ENCODE measurements at places on chromosomes 2 and 18.

GRCh38 chr2:46269001-46269400, 28.2 kb upstream of the EPAS1 start:
- no peak for DNase-seq

DNA sequence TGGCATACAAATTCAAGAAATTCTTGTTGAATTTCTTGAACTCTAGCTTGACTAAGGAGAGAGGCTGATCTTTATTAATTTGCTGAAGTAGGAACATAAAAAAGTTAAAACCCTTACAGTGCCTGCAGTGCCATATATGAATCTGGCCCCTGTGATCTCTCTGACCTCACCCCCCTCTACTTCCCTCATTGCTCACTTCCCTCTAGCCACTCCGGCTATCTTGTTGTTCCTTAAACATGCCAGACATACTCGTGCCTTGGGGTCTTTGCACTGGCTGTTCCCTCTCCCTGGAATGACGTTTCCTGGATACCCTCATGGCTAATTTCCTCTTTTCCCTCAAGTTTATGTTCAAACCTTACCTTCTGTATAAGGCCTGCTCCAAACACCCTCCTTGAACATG, 246.3 kb upstream of the SIX2 start:
- DNase-seq: no peak

DNA sequence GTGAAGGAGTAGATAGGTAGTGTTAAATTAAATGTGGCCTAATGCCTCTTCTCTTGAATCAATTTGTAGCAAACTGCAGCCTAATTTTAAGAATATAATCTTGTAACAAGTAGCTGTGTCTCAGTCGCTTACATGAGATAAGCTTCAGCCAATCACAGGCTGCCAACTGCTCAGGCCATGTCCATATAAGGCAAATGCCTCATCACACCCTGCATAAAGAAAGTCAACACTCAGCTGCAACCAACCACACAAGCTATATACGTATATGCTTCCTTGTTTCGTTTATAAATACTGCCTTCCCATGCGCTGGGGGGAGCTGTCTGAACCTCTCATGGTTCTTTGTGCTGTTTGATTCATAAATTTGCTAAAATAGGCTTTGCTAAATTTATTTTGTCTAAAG, 476.3 kb downstream of the TRIB2 start:
- no peak for DNase-seq

- no peak for DNase-seq
These were observed 20.9 kb downstream of the MTCL1 start for GRCh38 chr18:8726281-8726680.

GRCh38 chr2:73770725-73771124, 9.2 kb downstream of the DUSP11 start:
- DNase-seq: no peak

GRCh38 chr18:12302391-12303147, 5.5 kb upstream of the TUBB6 start:
- no peak for DNase-seq

- no peak for DNase-seq
These were observed 48.2 kb upstream of the HS6ST1 start for GRCh38 chr2:128366713-128367511.

- no peak for DNase-seq
These were observed 135.5 kb upstream of the MYT1L start for GRCh38 chr2:2466534-2466933.

DNA sequence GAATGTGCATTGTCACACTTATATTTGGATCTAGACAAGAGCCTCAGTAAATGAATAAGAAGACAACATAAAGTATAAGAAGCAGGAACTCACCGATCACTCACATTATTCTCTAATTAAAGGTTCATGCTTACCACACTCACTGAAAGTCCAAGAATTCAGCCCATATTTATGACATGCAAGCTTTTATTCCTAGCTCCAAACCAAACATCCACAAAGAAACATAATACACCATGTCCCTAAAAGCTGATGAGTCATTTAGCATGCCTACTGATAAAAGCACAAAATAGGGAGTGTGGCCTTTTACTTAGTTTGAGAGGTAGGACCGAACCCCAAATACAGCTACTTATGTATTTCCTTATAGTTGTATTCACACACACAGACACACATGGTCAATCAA, 1094.6 kb upstream of the CDH2 start:
- no peak for DNase-seq

- no peak for DNase-seq
These were observed 93.3 kb upstream of the SPRED2 start for GRCh38 chr2:65525616-65526231.

GRCh38 chr2:100801402-100801801, 18.5 kb upstream of the NPAS2 start:
- no peak for DNase-seq

DNA sequence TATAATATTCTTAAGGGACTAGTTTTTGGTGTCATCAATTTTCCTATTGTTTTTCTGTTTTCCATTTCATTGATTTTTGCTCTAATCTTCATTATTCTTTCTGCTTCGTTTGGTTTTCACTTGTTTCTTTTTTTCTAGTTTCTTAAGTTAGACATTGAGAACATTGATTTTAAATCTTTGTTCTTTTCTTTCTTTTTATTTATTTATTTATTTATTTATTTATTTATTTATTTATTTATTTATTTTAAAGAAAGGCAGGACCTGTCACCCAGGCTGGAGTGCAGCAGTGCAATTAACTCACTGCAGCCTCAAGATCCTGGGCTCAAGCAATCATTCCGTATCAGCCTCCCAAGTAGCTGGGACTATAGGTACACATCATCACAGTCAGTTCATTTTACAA, 7.0 kb upstream of the FMNL2 start:
- no peak for DNase-seq

- DNase-seq: no peak
These were observed 17.6 kb downstream of the FMNL2 start for GRCh38 chr2:152352616-152353015.

DNA sequence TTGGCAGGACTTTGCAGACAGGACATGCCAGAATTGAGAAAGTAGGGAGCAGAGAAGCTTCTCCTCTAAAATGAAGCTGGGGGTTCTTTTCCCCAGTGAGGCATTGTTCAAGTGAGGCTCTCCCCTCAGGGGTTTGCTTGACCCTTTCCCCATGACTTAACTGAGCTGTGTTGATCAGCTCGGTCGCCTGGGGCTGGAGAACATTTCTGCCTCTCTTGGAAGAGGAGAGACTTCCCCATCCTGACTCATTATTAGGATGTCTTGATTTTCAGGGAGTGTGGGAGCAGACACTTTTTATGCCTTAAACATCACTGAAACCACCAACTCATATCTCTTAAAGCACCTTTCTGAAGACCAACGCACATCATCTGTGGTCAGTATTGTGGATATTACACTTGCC, 27.9 kb upstream of the GLI2 start:
- no peak for DNase-seq

DNA sequence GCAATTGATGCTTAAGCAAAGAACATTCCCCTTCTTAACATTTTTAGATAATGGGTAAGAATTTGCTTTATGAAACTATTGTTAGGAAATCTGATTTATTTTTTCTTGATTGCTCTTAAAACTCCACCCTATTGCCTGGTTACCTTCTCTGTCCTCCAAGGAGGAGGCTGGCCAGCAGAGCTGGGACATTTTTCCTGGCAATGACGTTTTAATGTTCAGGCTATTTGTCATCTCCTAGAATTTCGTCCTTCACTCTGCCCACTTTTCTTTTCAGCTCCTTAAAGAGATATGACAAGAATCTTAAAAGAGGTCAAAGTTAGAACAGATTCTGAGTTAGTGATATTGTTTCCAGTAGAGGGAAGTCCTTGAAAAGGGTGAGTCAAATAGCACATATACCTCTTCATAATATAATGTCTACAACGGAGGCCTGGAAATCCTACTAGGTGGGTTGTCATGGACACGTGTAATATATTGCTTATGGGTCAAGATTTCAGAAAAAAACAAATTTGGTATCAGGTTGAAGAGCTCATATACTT, 141.0 kb downstream of the CMPK2 start:
- no peak for DNase-seq

GRCh38 chr2:23077596-23077995, 307.4 kb upstream of the KLHL29 start:
- DNase-seq: no peak

GRCh38 chr18:76263046-76264005, 231.7 kb downstream of the ZNF516 start:
- DNase-seq: no peak

DNA sequence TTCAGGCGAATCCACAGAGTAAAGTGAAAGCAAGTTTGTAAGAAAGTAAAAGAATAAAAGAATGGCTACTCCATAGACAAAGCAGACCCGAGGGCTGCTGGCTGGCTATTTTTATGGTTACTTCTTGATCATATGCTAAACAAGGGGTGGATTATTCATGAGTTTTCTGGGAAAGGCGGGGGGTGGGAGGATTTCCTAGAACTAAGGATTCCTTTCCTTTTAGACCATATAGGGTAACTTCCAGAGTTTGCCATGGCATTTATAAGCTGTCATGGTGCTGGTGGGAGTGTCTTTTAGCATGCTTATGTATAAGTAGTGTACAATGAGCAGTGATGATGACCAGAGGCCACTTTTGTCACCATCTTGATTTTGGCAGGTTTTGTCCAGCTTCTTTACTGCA, 59.8 kb downstream of the SLC4A3 start:
- DNase-seq: no peak

DNA sequence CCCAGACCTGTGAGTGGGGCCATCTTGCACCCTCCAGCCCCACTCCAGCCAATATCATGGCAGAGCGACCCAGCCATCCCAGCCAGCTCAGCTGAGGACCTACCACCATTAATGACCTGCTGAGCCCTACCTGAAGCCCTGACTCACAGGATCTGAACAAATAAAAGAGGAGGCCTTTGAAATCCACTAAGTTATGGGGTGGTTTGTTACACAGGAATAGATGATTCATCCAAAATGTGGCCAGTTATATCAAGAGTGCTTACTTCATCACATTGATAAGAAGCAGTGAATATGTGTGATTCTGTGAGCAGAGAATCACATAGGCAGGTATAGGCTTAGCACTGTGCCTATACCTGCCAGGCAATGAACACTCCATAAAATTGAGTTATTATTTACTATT, 34.7 kb upstream of the FAM124B start:
- DNase-seq: no peak

GRCh38 chr2:101676674-101677073, 20.8 kb upstream of the MAP4K4 start:
- DNase-seq: no peak

DNA sequence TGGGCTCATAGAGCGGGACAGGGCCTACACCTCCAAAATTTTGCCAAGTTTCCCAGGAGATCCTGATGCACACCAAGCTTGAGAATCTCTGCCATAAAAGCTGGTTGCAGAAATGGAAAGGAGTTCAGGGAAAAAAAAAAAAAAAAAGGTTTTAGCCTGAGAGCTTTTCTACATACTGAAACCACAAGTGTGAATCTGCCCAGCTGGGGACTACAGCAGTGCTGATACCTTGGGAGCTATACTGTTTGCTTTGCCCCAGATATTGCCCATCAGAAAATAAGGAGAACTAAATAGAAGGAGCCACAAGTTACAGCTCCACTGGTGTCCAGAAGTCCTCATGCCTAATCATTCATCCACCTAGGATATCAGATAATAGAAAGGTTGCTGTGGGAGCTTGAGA, 38.4 kb upstream of the NCKAP5 start:
- DNase-seq: no peak

DNA sequence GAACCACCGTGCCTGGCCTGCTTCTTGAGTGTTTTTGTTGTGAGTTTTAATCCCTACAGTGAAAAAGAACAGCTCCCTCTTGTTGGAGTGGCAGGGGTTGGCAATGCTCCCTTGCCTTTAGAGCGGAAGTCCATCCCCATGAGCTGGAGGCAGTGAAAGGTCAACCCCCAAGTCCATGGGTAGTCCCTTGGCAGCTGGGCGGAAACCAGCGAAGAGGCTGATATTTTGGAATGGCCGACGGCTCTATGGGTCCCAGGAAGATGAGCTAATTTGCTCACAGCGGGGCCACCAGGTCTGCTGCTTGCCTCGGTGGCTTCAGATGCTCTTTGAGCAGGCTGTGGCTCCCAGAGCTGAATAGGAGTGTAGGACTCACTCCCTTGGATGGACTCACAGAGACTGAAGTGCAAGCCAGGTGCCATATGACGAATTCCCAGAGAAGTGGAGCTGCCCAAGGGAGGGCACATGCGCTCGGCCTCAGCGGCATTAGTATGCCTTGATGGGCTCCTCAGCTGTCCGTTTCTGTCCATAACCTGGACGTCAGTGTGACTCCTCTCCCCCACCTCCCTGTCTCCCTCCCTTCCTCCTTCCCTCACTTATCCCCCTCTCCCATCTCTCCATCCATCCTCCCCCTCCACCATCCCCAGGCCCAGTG, 25.4 kb upstream of the RHOB start:
- DNase-seq: no peak

DNA sequence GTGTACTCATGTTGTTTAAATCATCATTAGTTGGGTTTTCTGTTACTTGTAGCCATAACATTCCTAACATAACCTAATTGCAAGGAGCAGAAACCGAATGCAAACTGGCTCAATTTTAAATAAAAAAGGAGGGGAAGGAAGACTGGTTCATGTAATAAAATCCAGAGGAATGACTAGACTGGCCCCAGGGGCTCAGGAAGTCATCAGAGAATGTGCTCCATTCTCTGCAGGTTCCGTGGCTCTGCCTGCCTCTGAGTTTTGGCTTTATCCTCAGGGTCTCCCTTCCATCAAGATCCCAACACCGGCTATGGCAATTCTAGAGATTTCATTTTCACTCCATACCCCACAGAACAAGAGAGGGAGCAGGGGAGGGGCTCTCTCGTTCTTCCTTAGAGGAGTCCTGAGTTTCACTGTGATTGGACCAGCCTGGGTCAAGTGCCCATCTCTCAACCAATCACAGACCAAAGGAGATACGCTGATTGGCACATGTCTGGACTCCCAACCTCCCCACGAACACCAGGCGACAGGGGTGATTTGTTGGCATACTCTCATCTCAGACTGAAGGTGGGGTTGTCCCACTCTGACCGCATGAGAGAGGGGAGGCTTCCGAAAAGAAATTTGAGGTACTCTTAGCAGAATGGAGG, 64.8 kb downstream of the NPPC start:
- no peak for DNase-seq

GRCh38 chr2:8107621-8108378, 574.1 kb upstream of the ID2 start:
- DNase-seq: no peak

GRCh38 chr2:5756272-5756671, 64.1 kb downstream of the SOX11 start:
- DNase-seq: no peak

- DNase-seq: no peak
These were observed 99.6 kb downstream of the ZAP70 start for GRCh38 chr2:97812931-97813330.

DNA sequence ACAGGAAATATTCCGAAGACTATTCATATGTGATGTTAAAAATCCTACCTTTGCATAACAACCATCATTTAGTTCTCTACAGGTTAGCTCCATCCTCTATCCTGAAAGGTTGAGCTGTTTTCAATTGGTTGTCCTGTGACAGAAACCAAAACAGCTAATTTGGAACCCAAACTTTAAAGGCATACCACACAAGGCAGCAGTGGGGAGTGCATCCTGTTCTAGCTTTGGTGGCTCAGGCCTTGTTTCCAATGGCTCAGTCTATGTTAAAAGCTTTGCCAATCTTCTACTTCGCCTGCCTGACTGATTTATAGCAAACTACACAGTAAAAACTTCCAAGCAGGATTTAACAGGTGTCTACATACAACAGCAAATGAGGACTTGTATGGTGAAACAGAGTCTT, 3.2 kb downstream of the CD226 start:
- no peak for DNase-seq

Data from Panc1 (cell line).